ENCODE measurements at places on chromosomes 2 and 18. TPM values are rescaled to one million over a fixed set of nuclear protein-coding genes. Genes with fewer than 3 reads are reported as not detected.

The TIMM21 gene
- 79.0 TPM for total RNA-seq

The RBM44 gene
- total RNA-seq = 0.46 TPM

DNA sequence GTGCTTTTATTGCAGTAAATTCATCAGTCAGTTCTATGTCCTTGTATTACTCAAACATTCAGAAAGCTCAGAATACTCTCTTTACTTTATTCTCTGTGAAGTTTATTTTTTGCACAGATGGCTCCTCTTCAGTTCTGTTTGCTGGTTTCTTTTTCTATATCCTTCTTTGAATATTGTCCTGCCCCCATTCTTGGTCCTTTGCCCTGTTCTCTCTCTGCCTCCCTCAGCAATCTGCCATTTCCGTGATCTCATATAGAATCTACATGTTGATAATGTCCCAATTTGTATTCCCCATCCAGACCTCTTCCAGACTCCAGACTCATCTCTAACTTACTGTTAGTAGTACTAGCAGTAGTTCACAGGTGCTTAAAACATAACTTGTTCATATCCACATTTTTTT, 102.6 kb downstream of the HNMT start:
- DNase-seq = no peak

The ZNF516 gene
- total RNA-seq = 8.6 TPM

DNA sequence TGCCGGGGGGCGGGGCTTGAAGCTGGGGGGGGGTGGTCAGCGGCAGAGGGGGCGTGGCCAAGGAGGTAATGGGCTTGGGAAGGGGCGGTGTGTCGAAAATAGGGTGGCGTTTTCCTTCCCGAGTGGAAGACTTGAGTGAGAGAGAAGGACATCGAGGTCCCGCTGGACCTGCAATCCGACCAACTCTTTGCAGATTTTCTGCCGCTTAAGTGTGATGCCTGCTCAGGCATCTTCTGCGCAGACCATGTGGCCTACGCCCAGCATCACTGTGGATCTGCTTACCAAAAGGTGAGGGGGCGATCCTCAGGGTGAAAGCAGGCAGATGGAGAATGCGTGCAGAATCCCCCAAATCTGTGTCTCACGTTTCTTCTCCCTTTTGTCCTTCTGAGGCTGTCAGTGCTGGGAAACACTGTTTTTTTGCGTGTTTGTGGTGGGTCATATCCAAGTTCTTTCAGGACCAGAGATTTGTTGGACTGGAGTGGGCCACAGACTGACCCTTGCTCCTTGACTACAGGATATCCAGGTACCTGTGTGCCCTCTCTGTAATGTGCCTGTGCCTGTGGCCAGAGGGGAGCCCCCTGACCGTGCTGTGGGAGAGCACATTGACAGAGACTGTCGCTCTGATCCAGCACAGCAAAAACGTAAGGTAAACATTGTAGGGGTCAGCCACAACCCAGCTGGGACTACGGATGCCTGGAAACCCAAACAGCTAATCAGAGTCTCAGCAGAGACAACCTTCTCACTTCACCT, 727 bp downstream of the ZFAND2B start:
- no peak for DNase-seq

The ZBTB14 gene
- 23.8 TPM for total RNA-seq

GRCh38 chr2:41910126-41910525, 137.7 kb upstream of the PKDCC start:
- no peak for DNase-seq

DNA sequence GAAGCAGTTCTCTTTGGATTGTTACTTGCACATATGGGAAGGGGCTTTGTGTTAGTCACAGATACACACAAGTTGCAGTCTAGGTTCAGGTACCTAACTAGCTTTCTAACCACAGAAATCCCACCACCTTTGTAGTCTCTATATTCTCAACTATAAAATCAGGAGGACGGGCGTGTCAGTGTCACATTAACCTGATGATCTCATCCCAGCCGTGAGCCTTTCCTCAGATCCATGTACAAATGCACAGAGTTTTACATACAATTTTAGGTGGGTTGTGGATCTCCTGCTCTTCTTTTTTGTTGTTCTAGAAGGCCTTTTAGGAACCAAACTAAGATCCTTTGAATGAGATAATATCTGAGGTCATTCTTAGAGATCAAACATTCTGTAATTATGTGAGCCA, 94.0 kb downstream of the ZNF532 start:
- DNase-seq = no peak

The GPR155 gene
- 9.4 TPM for total RNA-seq

All from activated naive CD8-positive, alpha-beta T cell treated with anti-CD3 and anti-CD28 coated beads for 36 hours (primary cell).